ENCODE measurements at places on chromosomes 3 and 15.

GRCh38 chr3:112041321-112041720 is 6.8 kb downstream of the TMPRSS7 start:
- no peak overlapping the region for H3K27ac ChIP-seq
- H3K36me3 ChIP-seq = no peaks in the 10 kb centered on the region
- DNase-seq = no peak
- H3K27me3 ChIP-seq = no peaks in the 10 kb centered on the region

DNA sequence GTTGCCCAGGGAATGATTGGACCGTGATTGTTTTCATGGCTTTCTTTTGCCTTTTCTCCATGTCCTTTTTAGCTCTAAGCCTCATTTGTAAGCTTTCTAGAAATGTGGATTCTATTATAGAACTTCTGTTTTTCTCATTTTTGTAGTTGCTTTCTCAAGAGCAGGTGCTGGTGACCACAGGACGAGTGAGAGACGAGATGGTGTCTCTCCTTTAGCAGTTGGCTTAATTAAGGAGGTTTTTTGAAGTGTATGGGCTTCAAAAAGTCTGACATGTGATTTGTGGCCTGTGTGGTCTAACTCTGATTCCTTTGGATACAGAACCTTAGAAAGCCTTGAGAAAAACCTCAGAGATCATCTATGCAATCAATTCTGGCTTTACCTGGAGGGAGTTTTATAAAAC is 292.8 kb downstream of the LPP start:
- no peaks in the 10 kb centered on the region for H3K27me3 ChIP-seq
- H3K27ac ChIP-seq = peak overlapping the region; percentile 78
- H3K36me3 ChIP-seq = no peaks in the 10 kb centered on the region
- DNase-seq = peak; percentile 69
- no peak overlapping the region for H3K4me3 ChIP-seq

DNA sequence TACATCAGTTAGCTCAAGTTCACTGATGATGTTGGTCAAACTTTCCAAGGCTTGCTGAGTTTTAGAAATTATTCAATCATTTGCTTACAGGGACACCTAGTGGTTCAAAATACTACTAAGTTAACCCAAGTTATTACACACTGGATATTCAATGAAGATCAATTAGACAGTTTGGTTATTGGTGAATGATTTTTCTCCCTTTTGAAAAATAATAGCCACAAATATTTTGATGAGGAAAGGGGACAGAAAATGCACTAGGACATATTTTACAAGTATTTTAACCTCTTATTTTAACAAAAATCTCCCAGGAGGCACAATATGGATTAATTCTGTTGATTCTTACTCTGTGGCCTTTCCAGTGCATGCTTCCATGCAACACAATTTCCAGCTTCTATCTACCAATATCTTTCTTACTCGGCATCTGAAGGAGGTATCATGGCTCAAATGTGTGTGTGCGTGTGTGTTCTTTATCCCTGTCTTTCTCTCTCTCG is 20.1 kb upstream of the GOLGA6L2 start:
- H3K27me3 ChIP-seq = no peaks in the 10 kb centered on the region
- H3K4me3 ChIP-seq = no peak overlapping the region
- DNase-seq = no peak

- no peaks in the 10 kb centered on the region for H3K4me1 ChIP-seq
- DNase-seq = no peak
- no peak overlapping the region for H3K27ac ChIP-seq
- H3K4me3 ChIP-seq = no peak overlapping the region
- H3K27me3 ChIP-seq = no peaks in the 10 kb centered on the region
- H3K36me3 ChIP-seq = no peaks in the 10 kb centered on the region
These were observed 10.2 kb downstream of the ATP10A start for GRCh38 chr15:25852661-25853524.

- peaks cover 86% of the 10 kb centered on the region for H3K36me3 ChIP-seq
- H3K27me3 ChIP-seq = no peaks in the 10 kb centered on the region
- no peak overlapping the region for H3K4me3 ChIP-seq
- no peaks in the 10 kb centered on the region for H3K4me1 ChIP-seq
- H3K27ac ChIP-seq = no peak overlapping the region
These were observed 34.1 kb downstream of the PTPN23 start for GRCh38 chr3:47414666-47415587.

- DNase-seq = no peak
- no peak overlapping the region for H3K27ac ChIP-seq
- H3K4me3 ChIP-seq = no peak overlapping the region
- peaks cover 27% of the 10 kb centered on the region for H3K27me3 ChIP-seq
- H3K4me1 ChIP-seq = no peaks in the 10 kb centered on the region
These were observed 39.6 kb downstream of the KBTBD12 start for GRCh38 chr3:127954640-127955039.

DNA sequence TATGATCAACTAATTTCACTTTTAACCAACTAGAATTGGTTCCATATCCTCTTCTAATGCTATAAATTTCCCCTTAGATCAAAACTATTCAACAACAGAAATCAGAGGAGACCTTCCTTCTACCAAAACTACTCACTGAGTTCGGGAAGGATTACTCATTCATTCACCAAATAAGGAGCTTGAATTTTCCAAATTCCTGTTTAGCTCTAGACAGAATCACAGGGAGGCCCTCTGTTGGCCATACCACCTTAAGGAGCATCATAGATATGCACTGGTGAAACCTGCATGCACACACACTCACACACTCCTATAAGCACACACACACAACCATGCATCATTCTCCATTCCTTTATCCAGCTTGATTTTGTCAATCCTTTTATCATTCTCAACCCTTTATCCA is 49.0 kb downstream of the SUCLG2 start:
- H3K36me3 ChIP-seq = peaks cover 44% of the 10 kb centered on the region
- no peak overlapping the region for H3K27ac ChIP-seq
- peaks cover 31% of the 10 kb centered on the region for H3K4me1 ChIP-seq
- H3K4me3 ChIP-seq = no peak overlapping the region
- H3K27me3 ChIP-seq = no peaks in the 10 kb centered on the region
- DNase-seq = no peak

- H3K4me1 ChIP-seq = no peaks in the 10 kb centered on the region
- no peaks in the 10 kb centered on the region for H3K27me3 ChIP-seq
- no peak overlapping the region for H3K4me3 ChIP-seq
- no peaks in the 10 kb centered on the region for H3K36me3 ChIP-seq
These were observed 375.0 kb downstream of the WDR72 start for GRCh38 chr15:53384417-53384816.

DNA sequence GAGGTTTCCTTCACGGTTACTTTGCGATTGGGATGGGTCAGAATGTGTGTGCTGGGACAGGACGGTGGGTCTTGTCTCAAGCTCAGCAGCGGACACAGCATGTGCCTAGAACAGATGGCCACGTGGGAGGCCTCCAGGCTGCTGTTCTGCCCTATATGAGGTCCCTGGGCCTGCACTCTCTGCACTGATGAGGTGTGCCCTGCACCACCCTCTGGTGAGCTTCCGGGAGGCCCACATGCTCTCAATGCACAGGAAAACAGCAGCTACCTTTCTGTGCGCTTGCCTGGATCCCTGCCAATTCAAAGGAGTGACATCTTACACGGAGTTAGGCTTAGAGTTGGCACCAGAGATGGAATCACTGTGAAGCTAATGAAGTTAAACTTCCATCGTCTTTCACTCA is 59.8 kb downstream of the BOC start:
- H3K27me3 ChIP-seq = peaks cover 7% of the 10 kb centered on the region
- no peaks in the 10 kb centered on the region for H3K4me1 ChIP-seq
- no peaks in the 10 kb centered on the region for H3K36me3 ChIP-seq

GRCh38 chr3:167787440-167787839 is 51.9 kb downstream of the SERPINI1 start:
- H3K27ac ChIP-seq = no peak overlapping the region
- H3K27me3 ChIP-seq = no peaks in the 10 kb centered on the region
- H3K36me3 ChIP-seq = no peaks in the 10 kb centered on the region
- H3K4me3 ChIP-seq = no peak overlapping the region

- H3K4me1 ChIP-seq = peaks cover 3% of the 10 kb centered on the region
- no peak for DNase-seq
- H3K36me3 ChIP-seq = no peaks in the 10 kb centered on the region
- H3K4me3 ChIP-seq = no peak overlapping the region
- H3K27me3 ChIP-seq = peaks cover 3% of the 10 kb centered on the region
- no peak overlapping the region for H3K27ac ChIP-seq
These were observed 5.0 kb upstream of the UBE2E1 start for GRCh38 chr3:23800731-23801130.

- no peaks in the 10 kb centered on the region for H3K36me3 ChIP-seq
- no peak for DNase-seq
- no peak overlapping the region for H3K27ac ChIP-seq
- H3K4me1 ChIP-seq = no peaks in the 10 kb centered on the region
- no peaks in the 10 kb centered on the region for H3K27me3 ChIP-seq
- no peak overlapping the region for H3K4me3 ChIP-seq
These were observed 26.5 kb downstream of the AVEN start for GRCh38 chr15:34012461-34013028.

DNA sequence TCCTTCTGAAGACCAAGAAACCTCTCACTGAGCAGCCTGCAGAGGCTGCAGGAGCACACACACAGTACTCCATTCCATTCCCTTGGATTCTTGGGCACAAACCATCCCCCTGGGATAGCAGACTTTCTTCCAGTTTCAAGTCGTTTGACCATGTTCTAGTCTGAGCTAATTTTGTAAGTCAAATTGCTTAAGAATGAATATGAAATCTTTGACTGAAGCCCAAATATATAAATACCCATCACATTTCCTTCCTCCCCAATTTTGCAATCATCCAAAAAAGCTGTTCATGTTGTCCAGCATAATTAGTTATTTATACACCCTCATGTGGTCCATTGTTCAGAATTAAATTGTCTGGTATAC is 231.2 kb upstream of the TPRG1 start:
- H3K4me1 ChIP-seq = peaks cover 12% of the 10 kb centered on the region
- no peaks in the 10 kb centered on the region for H3K27me3 ChIP-seq
- no peak overlapping the region for H3K4me3 ChIP-seq
- no peak overlapping the region for H3K27ac ChIP-seq

GRCh38 chr3:122200661-122201060 is 17.2 kb downstream of the CASR start:
- H3K36me3 ChIP-seq = no peaks in the 10 kb centered on the region
- no peak overlapping the region for H3K4me3 ChIP-seq
- H3K27me3 ChIP-seq = peaks cover 8% of the 10 kb centered on the region
- H3K4me1 ChIP-seq = no peaks in the 10 kb centered on the region
- DNase-seq = no peak

DNA sequence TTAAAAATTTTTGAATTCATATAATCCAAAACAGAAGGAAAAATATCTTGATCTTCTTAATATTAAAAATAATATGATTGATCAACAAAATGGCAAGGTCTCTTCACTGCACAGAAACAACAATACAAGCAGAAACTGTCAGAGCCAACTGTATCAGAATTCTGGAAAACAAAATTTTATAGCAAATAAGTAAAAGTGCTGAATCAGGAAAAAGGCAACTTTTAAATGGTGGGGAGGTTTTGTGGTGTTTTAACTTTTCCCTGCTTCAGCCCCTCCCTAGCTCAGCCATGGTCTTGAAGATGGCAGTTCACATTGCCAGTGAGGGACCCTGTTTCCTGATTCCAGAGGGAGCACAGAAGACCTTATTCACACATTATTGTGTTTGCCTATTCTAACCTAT is 37.6 kb downstream of the SPESP1 start:
- DNase-seq = no peak
- H3K27me3 ChIP-seq = no peaks in the 10 kb centered on the region
- no peaks in the 10 kb centered on the region for H3K4me1 ChIP-seq
- H3K36me3 ChIP-seq = no peaks in the 10 kb centered on the region

All from DND-41 (cell line).